ENCODE measurements at places on chromosomes 7 and 10. TPM values are rescaled to one million over a fixed set of nuclear protein-coding genes. Genes with fewer than 3 reads are reported as not detected.

Gene LIMK1
- total RNA-seq: 23.1 TPM

Gene CCDC172
- total RNA-seq: not detected

Gene NUTM2A
- total RNA-seq: 1.1 TPM

Gene LIPK
- total RNA-seq: not detected

Gene ZNF716
- not detected for total RNA-seq

Gene CDHR3
- total RNA-seq: 35.7 TPM

Gene TEX47
- total RNA-seq: not detected

Gene LYZL2
- total RNA-seq: not detected

Gene SLC26A4
- 0.67 TPM for total RNA-seq

Gene THNSL1
- total RNA-seq: 0.64 TPM

Gene ADARB2
- total RNA-seq: 0.06 TPM

Gene DOCK1
- 46.0 TPM for total RNA-seq

Gene LLCFC1
- not detected for total RNA-seq

Gene METTL27
- 1.7 TPM for total RNA-seq

Gene LEP
- 784 TPM for total RNA-seq

Gene RBM20
- total RNA-seq: 4.6 TPM

Gene TAC1
- 1.5 TPM for total RNA-seq

Gene GJD4
- total RNA-seq: not detected

Gene TRIM4
- total RNA-seq: 21.2 TPM

Gene SPDYE6
- total RNA-seq: not detected

Gene SDHAF3
- 11.8 TPM for total RNA-seq

Gene KNDC1
- 0.13 TPM for total RNA-seq

Gene MLXIPL
- total RNA-seq: 91.5 TPM

Gene NPY
- not detected for total RNA-seq

Gene HOXA4
- 4.0 TPM for total RNA-seq

Gene CALY
- total RNA-seq: not detected

Gene TMEM184A
- 0.16 TPM for total RNA-seq

Gene EVX1
- total RNA-seq: 0.13 TPM

Gene CALHM2
- total RNA-seq: 40.3 TPM
